ENCODE measurements at places on chromosomes 5 and 9. TPM values are rescaled to one million over a fixed set of nuclear protein-coding genes. Genes with fewer than 3 reads are reported as not detected.

Gene UNC5A
- polyA plus RNA-seq: 3.8 TPM

Gene SHC3
- 22.9 TPM for polyA plus RNA-seq

Gene ZNF462
- 15.8 TPM for polyA plus RNA-seq

Gene NCBP1
- 30.6 TPM for polyA plus RNA-seq

Gene PDE6A
- polyA plus RNA-seq: not detected

Gene HTR1A
- not detected for polyA plus RNA-seq

Gene CCL21
- not detected for polyA plus RNA-seq

All from neural cell (in vitro differentiated cells).